GOT3 (cell line): ENCODE measurements at places on chromosomes 6 and 20.

DNA sequence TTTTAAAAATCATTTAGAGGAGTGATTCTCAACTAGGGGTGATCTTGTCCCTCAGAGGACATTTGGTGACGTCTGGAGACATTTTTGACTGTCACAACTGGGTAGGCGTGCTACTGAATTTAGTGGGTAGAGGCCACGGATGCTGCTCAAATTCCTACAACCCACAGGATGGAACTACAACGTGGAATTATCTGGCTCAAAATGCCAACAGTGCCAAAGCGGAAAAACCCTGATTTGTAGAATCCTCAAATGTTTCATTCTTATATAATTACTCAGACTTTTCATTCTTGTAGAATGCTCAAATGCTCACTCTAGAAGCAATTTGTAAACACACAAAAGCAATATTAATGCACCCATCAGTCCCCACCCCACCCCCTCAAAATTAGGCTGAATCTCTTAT, 229.8 kb downstream of the ZMYND8 start:
- DNase-seq, result no peak

GRCh38 chr20:36532822-36533221, 8.5 kb upstream of the MYL9 start:
- DNase-seq, result no peak

GRCh38 chr6:127727260-127727953, 150.4 kb downstream of the C6orf58 start:
- no peak for DNase-seq

GRCh38 chr6:47512872-47513271, 35.3 kb downstream of the CD2AP start:
- DNase-seq, result no peak

DNA sequence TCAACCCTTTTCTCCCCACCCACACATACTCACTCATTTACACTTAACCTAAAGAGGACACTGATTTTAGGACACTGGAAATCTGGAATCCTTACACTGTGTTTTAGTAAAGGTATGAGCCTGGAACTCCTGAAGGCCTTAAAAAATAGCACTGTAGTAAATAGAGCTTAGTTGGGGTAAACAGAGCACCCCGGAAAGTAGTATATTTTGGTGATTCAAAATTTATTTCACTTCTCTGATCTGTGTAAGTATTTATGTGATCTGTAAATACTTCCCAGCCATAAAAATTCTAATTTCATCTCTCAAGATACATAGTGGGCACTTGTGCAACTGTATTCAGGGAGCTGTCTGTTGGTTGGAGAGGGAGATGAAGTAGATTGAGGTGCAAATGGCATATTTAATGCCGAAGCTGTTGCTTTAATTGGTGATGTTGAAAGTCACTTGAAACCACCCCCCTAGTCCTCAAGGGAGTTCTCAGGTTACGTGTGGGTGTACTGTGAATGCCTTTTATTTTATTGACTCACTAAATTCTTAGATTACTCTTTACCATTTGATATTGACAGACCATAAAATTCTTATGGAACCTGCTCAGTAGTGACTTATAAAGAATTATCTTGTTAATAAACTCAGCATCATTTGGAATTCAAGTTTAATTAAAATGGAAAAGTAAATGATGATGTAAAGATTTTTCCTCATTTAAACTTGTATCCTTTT, 154.9 kb downstream of the SOX4 start:
- DNase-seq, result no peak

DNA sequence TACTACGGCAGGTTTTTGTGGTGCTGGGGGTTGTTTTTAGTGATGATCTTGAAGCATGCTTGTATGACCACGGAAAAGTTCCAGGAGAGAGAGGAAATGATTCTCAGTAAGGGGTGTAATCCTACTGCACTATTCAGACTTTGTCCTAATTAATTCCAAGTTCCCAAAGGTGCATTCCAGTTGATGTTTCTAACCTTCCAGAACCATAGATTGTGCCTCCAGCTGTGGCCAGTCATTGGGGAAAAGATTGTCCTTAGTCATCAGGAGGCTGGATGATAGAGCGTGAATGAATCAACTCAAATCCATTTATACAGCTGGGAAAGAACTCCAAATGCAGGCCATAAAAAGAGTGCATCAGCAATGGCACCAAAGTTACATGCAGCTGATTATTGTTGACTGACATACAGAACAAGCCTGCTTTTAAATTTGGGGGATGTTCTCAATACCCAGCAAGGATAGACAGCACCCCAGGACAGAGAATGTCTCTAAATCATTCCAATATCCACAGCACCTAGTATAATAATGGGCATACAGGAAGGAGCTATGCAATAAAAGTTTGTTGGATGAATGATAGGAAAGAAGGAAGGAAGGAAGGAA, 27.8 kb upstream of the PKHD1 start:
- DNase-seq, result no peak

DNA sequence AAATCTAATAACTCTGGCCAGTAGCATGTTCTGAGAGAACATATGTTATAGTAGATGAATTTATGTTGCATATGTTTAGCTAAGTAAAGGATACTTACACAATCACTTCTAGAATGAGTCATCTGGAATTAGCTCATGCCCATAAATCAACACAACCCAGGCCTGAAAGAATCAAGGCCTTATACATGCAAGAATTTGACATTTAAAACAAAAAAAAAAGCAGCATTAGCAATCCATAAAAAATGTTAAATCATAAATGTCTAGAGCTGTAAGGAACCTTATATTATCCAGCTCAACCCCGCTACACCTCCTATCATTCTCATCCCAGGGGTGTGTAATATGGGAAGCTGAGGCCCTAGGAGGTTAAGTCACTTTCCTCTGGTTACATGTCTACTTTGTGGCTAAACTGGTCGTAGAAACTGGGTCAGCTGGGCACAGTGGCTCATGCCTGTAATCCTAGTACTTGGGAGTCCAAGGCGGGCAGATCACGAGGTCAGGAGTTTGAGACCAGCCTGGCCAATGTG, 105.2 kb upstream of the CARMIL1 start:
- no peak for DNase-seq

DNA sequence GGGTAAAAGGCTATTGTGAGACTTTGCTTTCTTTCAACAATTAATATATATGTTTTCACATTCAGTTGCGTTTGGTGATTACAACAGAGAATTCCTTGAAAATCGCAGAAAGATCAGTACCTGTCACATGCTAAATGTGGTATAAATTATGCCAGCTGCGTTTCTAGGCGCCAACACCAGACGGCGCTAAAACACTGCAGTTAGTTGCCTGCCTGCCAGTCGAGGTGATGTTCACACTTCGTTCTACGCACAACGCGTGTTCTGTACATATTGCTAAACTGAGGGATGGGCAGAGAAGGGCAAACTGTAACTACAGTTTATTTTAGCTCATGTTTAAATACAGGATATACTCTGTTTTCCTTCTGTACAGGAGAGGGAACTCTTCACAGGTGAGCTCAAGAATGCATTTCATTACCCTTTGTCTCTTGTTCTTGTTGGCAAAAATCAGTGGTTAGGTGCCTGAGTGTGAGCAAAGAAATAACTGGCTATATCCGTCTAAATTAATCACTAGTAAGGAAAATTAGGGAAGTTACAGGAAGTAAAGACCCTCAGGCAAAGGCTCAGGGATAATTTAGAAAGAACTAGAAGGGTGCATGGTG, 100.1 kb upstream of the RGS17 start:
- DNase-seq, result no peak

DNA sequence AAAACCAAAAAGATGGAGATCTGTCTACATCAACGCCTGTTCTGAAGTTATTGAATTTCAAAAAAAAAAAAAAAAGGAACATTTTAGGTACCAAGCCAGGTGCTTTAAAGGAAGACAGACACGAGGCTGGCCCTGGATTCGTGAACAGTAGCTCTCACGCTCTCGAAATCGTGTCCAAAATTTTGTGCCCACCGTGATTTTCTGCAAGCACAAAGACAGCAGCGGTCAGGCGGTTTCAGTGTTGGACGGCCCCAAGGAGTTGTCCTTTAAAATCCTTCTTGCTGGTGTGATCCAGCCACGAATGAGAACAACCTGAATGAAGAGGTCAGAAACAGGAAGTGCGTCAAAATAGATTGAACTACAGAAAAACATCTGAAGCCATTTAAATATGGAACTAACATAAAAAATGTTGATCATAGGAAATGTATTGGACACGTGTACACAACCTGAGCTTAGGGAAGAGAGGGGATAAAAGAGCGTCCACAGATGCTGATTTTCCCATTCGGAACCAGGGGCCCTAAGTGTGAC, 78.2 kb downstream of the THBS2 start:
- DNase-seq, result no peak

GRCh38 chr6:147400968-147401367, 107.5 kb upstream of the SAMD5 start:
- DNase-seq, result no peak

- no peak for DNase-seq
Measured at GRCh38 chr6:128327890-128328289, 192.5 kb downstream of the PTPRK start.
